Activated T-cell treated with anti-CD3 and anti-CD28 coated beads, Interleukin-2, amount 50 U/mL, for 72 hours (primary cell): ENCODE measurements at places on chromosomes 6 and 20.

DNA sequence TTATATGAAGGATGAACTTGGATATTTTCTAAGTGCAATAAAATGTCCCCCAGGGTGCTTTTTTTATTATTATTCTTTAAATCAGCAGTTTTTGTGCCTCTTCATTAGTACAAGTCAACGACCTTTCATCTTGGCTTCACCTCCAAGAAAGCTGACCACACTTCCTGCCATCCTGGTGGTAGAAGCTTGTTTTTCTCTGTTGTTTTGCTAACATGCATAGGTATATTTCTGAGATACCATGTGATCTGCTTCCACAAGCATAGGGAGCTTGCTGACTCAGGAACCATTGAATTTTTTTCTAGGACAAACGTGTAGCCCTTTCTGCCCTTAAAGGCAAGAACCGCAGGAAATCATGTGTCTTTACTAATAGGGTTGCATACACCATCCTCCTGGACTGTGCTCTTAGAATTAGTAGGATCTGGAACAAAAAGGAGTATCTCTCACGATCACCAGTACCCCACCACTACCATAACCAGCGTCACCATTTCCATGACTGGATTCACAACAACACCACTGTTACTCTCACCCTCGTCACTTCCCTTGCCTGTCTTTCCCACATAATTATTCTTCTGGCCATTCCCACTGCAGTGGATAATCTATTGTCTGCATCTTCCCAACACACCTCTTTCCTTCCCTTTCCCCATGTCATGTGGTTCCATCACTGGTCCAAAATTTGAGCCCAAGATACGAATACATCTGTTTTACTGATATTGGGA is 207.1 kb downstream of the MAFB start:
- H3K4me3 ChIP-seq = no peak overlapping the region
- H3K4me1 ChIP-seq = no peaks in the 10 kb centered on the region
- no peak overlapping the region for H3K27ac ChIP-seq
- H3K27me3 ChIP-seq = no peaks in the 10 kb centered on the region

DNA sequence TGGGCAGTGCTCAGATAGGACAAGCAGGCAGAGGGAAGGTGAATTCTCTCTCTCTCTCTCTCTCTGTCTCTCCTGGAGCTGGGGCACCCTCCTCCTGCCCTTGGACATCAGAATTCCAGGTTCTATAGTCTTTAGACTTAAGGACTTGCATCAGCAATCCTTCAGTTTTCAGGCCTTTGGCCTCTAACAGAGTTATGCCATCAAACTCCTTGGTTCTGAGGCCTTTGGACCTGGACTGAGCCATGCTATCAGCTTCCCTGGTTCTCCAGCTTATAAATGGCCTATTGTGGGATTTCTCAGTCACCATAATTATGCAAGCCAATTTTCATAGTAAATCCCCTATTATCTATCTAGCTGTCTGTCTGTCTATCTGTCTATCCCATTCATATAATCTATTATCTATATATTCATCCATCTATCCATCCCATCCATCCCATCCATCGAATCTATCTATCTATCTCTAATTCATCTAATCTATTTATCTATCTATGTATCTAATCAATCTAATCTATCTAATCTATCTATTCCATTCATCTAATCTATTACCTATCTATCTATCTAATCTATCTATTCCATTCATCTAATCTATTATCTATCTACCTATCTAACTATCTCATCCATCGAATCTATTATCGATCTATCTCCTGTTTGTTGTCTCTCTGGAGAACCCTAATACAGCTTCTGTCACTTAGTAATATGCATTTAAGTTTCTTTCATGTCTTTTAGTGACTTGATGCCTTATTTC is 48.2 kb upstream of the HIVEP1 start:
- no peak for DNase-seq
- peak overlapping the region; percentile 74 for H3K27ac ChIP-seq
- peaks cover 4% of the 10 kb centered on the region for H3K4me1 ChIP-seq
- H3K36me3 ChIP-seq = no peaks in the 10 kb centered on the region

- H3K4me3 ChIP-seq = no peak overlapping the region
- DNase-seq = no peak
- H3K27me3 ChIP-seq = no peaks in the 10 kb centered on the region
- no peaks in the 10 kb centered on the region for H3K4me1 ChIP-seq
- H3K36me3 ChIP-seq = no peaks in the 10 kb centered on the region
These were observed 41.8 kb upstream of the TINAG start for GRCh38 chr6:54266400-54266923.

DNA sequence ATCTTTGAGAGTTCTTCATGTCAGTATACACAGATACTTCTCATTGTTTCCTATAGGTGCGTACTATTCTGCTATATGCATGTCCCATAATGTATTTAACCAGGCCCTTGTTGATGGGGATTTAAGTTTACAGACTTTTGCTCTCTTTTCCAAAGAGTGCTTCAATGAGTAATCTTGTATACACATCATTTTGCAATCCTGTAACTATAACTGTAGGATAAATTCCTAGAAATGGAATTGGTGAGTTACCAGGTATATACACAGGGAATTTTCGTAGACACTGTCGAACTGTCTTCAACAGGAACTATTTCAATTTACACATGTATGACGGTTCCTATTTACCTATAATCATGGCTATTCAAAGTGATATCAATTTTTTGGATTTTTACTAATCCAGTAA is 15.2 kb upstream of the SNRPC start:
- H3K27ac ChIP-seq = no peak overlapping the region
- no peaks in the 10 kb centered on the region for H3K27me3 ChIP-seq
- no peak overlapping the region for H3K4me3 ChIP-seq
- peaks cover 31% of the 10 kb centered on the region for H3K4me1 ChIP-seq
- H3K36me3 ChIP-seq = no peaks in the 10 kb centered on the region

DNA sequence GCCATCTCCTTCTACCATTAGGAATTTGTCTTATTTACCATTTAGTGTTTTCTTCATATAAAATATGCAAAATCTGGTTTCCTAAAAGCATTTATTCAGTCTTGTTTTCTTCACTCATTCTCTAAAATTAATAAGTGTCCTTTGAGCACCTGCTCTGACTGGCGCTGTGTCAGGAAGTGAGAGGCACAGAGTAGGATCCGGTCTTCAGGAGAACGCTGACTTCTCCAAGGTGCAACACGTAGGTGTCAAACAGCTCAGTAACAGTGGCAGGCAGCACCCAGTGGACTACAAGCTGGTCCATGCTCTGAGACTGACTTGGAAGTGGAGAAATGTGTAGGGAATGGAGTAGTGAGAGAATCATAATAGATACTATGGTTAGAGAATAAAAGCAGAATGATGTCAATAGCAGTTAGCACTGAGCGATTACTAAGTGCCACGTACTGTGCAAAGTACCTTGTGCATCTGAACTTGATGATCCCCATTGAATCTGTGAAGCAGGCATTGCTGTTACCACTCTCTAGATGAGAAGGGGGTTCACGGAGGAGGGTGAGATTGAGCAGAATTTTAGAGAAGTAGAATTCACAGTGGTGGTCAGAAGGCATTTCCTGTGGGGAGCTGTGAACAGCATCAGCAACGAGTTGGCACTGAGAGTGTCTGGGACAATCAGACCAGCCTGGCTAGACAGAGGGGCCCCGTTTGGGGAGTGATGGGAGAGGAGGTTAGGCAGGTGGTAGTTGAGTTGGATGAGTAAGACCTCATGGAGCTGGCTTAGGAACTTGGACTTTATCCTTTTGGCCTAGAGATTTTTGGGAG is 569.8 kb downstream of the QKI start:
- H3K27me3 ChIP-seq = peaks cover 13% of the 10 kb centered on the region
- H3K4me1 ChIP-seq = peaks cover 7% of the 10 kb centered on the region
- no peak overlapping the region for H3K4me3 ChIP-seq
